ENCODE measurements at places on chromosomes 11 and 22. TPM values are rescaled to one million over a fixed set of nuclear protein-coding genes. Genes with fewer than 3 reads are reported as not detected.

RFPL3 gene
- not detected for total RNA-seq

DSCAML1 gene
- not detected for total RNA-seq

KRTAP5-8 gene
- total RNA-seq = not detected

MAJIN gene
- total RNA-seq = under 0.01 TPM

APOBEC3A gene
- not detected for total RNA-seq

SLC7A4 gene
- not detected for total RNA-seq

LDHAL6A gene
- not detected for total RNA-seq

OR8A1 gene
- total RNA-seq = not detected

UBQLN3 gene
- total RNA-seq = not detected

FOLR1 gene
- total RNA-seq = not detected

RELT gene
- 10.9 TPM for total RNA-seq

APOL5 gene
- total RNA-seq = not detected

CD3E gene
- not detected for total RNA-seq

KDM4E gene
- not detected for total RNA-seq

TENM4 gene
- total RNA-seq = 57.3 TPM

MMP11 gene
- 15.4 TPM for total RNA-seq

C11orf42 gene
- not detected for total RNA-seq

TLCD5 gene
- total RNA-seq = 15.8 TPM

CEND1 gene
- total RNA-seq = 0.89 TPM

CHRM1 gene
- total RNA-seq = not detected

POTEH gene
- not detected for total RNA-seq

BARX2 gene
- total RNA-seq = not detected

PARVA gene
- total RNA-seq = 80.9 TPM

OR5B12 gene
- not detected for total RNA-seq

CAVIN3 gene
- 123 TPM for total RNA-seq

CFAP300 gene
- 5.3 TPM for total RNA-seq

OR2AT4 gene
- not detected for total RNA-seq

CHADL gene
- 3.0 TPM for total RNA-seq

SLC15A3 gene
- total RNA-seq = 4.0 TPM

CCDC116 gene
- under 0.01 TPM for total RNA-seq

TBC1D10A gene
- total RNA-seq = 32.7 TPM

TMEM134 gene
- total RNA-seq = 38.1 TPM

MS4A12 gene
- not detected for total RNA-seq

SUSD2 gene
- 0.28 TPM for total RNA-seq

TSKU gene
- 21.4 TPM for total RNA-seq

GGTLC3 gene
- total RNA-seq = not detected

SMC1B gene
- not detected for total RNA-seq

APOA1 gene
- total RNA-seq = 10.4 TPM

SULT4A1 gene
- total RNA-seq = 0.30 TPM

OR6T1 gene
- not detected for total RNA-seq

ANKK1 gene
- total RNA-seq = not detected

PHF21B gene
- total RNA-seq = not detected

TUBGCP6 gene
- total RNA-seq = 29.7 TPM

HTR3A gene
- not detected for total RNA-seq

PANX3 gene
- not detected for total RNA-seq

EIF4ENIF1 gene
- total RNA-seq = 12.8 TPM

C11orf91 gene
- not detected for total RNA-seq

NCAM1 gene
- 14.2 TPM for total RNA-seq

OR51E2 gene
- total RNA-seq = 0.59 TPM

CPT1B gene
- 1.6 TPM for total RNA-seq

ARHGAP42 gene
- 26.7 TPM for total RNA-seq
